GM12864 (cell line): ENCODE measurements at places on chromosomes 12 and 14.

DNA sequence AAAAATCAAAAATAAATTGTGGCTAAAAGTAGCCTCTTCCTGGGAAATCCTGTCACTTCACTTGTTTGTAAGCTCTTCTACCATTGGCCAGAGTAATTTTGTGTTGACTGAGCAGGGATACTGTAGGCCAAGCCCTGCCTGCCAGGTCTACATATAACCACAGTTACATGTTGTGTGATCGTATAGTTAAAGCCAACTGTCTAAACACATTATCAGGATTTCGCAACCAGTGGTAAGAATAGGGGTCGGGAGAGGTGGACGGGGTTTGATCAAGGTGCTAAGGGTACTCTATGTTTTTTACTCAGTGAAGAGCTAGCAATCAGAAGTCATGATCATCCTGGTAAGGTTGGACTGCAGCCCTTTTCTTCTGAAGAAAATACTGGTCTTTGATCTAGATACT, 13.4 kb downstream of the ANKRD13A start:
- DNase-seq = no peak

DNA sequence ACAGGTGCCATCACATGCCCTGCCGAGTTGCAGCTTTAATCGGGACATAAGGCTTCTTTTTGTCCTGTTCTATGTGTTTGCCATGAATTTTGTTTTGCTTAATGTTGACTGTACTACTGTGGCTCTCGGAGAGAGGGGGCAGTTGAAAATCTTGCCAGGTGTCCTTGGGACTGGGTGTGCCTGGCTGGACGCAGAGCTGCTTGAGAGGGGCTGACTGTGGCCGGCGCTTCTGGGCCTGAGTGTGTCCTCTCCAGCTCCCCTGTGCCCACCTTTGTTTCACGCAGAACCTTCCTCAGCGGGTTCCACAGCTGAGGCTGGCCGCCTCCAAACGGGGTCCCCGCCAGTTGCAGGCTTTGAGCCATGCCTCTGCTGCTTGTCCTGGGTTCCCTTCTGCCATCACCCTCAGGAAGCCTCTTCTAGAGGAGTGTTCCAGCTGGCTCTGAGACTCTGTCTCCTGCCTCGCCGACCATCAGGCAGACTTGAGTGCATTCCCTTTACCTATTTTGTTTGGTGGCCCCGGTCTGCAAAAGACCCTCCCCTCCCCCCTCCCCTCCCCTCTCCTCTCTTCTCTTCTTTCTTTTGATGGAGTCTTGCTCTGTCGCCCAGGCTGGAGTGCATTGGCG, 49.7 kb downstream of the DDX51 start:
- DNase-seq = no peak

DNA sequence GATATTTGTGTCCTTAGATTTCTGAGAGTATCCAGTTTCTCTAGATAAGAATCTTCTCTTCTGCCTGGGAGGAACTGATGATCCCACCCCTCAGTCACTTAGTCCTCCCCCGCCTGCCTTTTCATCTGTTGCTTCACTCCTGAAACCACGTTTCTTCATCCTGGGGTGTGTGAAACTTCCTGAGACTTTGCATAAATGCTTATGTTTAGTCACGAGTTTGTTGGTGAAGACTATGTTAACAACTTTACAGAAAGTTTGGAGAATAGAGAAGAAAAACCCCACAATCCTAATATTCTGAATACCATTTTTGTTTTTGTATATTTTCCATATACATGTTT, 33.2 kb downstream of the MARK3 start:
- no peak for DNase-seq

DNA sequence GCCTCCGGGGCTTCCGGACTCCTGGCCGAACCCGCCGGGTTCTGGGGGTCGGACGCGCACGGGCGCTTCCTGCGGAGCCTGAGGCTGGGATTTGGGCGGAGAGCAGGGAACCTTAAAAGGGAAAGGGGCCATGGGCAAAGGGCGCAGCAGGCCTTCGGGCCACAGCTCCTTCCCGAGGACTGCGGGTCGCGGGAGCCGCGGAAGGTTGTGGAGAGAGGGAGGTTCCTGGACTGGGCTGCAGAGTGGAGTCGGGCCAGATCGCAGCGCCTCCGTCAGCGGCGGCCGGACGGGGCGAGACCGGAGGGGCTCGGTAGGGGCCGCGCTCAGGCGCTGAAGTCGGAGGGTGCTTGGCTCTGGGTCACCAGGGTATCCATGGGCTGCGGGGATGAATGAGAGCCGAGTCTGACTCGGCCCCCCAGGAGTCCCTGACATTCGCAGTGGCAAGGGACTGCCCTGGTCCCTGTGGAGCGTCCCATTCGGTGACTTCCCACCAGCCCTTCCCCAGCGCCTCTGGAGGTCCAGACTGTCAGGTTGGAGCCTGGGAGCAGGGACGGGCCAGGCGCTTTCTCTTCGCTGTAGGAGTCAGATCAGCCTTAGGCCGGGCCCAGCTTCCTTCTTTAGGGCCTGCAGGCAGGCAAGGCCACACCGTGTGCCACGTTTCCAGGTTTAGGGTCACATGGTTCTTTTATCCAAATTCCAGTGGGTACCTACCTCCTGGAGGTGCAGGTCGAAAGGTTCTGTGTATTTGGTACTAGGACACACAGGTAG, 938 bp upstream of the SLC25A29 start:
- no peak for DNase-seq

- DNase-seq = no peak
These were observed 3.1 kb downstream of the C14orf39 start for GRCh38 chr14:60482743-60483142.

- DNase-seq = no peak
These were observed 6.4 kb upstream of the ACTR10 start for GRCh38 chr14:58193542-58193941.

- no peak for DNase-seq
These were observed 112.2 kb upstream of the FKBP4 start for GRCh38 chr12:2682296-2683251.

GRCh38 chr12:121442028-121442948, 42.4 kb downstream of the RNF34 start:
- no peak for DNase-seq

DNA sequence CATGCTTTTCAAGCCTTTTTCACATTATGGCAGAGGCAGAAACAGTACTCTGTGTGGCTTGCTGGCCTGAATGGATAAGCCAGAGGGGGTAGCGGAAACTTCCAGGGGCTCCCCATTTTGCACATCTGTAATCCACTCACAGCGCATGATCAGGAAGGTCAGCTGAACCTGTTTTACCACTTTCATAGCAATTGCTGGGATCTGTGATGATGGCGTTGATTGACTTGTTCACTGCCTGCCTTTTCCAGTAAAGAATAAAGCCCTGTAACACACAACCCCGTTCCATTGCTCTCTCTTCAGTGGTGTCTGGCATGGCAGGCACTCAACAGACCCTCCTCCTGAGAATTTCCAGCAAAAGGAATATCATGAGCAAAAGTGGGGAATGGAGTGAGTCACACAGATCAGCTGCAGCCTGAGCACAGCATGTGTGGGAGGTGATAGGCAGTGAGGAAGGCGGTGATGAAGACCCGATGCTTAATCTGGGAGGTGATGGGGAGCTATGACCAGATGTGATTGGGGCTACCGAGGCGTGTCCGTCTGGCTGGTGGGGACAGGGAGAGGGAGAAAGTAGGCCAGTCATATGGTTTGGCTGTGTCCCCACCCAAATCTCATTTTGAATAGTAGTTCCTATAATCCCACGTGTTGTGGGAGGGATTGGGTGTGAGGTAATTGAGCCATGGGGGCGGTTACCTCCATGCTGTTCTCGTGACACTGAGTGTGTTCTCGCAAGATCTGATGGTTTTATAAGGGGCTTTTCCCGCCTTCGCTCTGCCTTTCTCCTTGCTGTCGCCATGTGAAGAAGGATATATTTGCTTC, 44.7 kb upstream of the CHST11 start:
- no peak for DNase-seq

DNA sequence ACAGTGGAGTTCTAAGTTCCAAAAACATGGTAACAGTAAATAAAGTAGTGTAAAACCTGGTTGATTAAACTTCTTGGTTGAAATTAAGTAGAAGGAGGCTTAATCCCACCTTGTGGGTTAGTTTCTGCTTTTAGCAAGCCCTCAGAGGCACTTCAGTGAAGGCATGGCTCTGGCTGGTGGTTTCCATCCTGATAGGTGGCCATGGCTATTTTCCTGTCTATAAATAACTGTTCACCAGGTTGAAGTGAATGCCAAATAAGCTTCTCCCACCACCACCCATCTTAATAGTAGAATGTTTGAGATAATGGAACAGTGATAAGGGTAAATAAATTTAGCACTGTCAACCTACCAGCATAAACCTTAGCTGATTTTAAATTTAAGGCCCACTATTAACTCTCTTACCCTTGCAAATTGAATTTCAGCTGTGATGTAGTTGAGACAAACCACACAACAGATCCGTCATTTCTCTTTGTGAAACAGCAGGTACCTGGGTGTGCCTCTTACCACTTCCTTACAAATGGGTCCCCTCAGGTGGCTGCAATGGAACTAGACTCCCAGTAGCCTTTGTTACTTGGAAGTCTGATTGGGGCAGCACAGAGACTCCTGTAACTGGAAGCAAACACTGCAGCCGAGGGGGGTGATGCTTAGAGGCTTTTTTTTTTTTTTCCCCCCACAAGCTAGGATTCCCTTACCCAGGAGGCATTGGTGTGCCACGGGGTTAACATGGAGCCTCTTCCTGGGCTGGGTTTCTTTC, 41.4 kb downstream of the DAAM1 start:
- DNase-seq = no peak

DNA sequence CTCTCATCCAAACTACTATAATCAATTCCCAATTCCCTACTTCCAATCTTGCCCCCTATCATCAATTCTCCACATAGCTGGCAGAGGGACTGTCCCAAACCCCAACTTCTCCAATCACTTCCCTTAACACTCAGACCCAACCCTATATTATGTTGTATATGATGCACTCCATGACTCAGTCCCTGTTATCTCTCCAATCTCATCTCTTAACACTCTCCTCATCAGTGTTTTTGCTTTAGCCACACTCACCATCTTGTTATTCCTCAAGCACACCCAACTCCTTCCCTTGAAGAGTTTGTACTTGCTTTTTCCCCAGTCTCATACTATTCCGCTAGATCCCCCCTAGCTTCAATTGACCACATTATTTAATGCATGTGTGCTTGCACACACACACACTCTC, 4.9 kb downstream of the RHOJ start:
- no peak for DNase-seq

DNA sequence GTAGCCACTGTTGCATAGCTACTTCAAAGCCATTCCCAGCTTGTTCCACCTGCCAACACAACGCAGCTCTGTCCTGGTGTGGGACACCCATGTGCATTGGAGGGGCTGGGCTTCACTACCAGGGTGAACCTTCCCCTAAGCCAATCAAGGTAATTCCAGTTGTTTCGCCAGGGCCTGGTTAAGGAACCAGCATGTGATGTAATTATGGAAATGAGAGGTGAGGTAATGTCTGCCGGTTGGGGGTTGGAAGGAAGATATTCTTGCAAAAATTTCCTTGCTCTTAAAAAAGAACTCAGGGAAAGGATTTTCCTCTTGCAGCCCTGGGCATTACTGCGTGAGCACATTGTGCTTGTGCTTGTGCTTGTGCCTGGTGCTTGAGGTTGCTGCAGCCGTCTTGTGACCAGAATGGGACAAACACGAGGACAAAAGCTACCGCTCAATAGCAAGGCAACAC, 14.9 kb downstream of the TUBA1C start:
- DNase-seq = no peak

DNA sequence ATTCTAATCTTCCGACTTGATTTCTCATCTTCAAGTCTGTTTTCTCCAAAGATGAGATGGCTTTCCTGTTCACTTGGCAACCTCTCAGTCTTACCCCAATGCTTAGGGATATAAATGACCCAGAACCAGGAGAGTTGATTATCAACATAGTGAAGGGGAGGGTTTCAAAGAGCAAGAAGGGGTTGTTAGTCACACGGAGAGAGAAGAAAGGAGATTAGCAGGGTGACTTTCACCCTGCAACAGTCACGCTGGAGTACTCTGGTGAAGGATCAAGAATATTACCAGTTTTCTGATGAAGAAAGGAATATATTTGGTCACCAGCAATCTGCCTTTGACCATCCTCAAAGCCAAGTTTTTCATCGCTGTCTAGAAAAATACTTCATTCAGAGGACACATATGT, at the start of gene TMEM52B:
Gene TMEM52B (plus strand): TSS at position 212 of the 400 bp plus-strand sequence. CDS start 543 bp downstream, outside the sequence.
- no peak for DNase-seq

GRCh38 chr14:67405771-67406170, 6.2 kb downstream of the PLEK2 start:
- DNase-seq = no peak

DNA sequence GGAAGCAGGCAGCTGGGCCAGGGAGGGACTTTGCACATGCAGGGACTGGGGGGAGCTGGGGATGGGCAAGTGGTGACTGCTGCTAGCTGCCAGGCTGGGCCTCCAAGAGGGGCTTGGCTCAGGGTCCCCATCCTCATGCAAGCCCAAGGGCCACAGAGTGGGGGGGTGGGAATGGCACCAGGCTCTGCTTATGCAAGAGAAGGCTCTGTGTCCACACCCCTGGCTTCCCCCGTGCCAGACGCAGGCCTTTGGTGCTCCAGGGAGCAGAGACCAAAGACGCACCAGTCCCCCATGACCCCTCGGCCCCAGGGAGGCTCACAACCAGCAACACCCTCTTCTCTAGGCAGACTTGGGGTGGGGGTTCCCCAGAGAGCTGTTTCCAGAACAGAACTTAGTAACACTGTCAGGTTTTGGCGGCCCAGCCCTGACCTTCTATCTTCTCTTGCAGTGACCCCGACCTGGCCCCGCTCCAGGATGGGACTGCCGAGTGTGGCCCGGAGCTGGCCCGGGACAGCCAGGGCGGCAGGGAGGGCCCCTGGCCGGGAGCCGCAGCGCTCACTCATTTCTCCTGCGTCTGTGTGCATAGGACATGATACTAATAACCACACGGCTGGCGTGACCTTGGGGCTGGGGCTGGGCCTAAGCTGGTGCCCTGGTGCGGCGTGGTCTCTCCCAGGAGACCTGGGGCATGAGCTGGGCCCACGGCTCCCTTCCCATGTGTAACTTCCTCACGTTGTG, 14.3 kb downstream of the XRCC3 start:
- DNase-seq = no peak
